HS-27A (cell line): ENCODE measurements at places on chromosomes 5 and 9.

DNA sequence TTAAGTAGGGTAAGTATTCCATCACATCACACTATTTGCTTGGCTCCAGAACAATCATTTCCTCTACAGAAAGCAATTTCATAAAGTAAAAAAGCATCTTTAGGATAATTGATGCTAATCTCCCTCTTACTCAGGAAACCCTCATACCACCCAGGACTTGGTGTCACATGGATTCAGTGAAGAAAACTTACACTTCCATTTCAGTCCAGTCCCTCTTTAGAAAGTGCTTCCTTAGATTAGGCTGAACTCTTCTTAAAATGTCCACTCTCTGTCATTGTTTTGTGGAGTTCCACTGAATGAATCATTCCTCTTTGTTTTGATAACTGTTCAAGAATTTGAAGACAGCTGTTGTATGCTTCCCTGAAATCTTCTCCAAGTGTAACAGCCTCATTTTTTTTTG is 144.0 kb upstream of the ZNF462 start:
- DNase-seq, result peak; percentile 43

DNA sequence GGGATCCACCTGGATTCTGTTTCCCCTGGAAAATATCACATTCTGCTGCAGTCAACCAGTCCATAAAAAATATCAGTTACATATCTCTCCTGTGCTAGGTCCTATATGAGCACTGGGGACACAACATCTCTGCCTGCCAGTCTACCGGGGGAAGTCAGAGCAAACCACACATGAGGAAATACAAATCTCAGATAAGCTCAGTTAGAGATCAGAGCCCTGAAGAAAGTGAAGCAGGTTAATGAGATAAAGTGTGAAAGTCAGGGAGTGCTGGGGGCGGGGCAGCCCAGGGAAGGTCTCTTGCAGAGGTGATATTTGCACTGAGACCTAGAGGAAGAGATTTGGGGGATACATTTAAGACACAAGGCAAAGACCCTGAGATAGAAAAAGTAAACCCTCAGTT is 67.8 kb upstream of the SLC1A1 start:
- no peak for DNase-seq

DNA sequence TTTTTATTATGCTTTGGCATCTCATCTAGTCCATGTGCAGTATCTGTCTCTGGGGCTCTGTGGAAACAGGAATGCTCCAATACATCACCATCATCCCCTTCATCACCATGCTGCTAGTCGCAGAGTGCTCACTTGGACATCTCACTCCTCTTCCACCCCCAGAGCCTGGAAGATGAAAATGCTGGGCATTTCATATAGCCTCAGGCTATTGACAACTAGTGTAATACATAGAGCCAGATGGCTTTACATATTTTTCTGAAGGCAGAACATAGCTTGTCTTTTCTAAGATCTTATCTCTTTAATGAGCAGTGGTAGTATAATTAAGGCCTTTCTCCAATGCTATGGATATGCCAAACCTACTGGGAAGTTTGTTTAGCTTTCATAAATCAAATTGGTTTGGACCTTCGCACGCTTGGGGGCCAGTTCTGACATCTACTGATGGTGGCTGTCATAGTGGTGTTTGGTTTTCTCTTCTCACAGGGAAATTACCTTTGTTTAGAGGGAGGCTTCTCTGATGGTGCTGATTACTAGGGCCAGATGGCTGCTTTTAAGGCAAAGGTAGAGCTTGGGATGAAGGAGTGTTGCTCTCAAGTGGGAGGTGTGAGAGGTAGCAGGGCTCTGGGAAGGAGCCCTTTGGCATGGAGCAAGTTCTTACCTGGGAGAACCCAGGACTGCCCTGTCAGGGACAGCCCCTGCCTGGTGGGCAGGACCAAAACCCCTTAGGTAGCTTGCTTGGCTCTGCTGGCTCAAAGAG is 63.1 kb upstream of the CXCL14 start:
- no peak for DNase-seq

GRCh38 chr9:138067613-138068367 is 190.2 kb downstream of the CACNA1B start:
- DNase-seq, result no peak
